IMR-90 (cell line): ENCODE measurements at places on chromosomes 6 and 20. TPM values are rescaled to one million over a fixed set of nuclear protein-coding genes. Genes with fewer than 3 reads are reported as not detected.

Gene ARG1
- total RNA-seq, result not detected in 2 replicates

DNA sequence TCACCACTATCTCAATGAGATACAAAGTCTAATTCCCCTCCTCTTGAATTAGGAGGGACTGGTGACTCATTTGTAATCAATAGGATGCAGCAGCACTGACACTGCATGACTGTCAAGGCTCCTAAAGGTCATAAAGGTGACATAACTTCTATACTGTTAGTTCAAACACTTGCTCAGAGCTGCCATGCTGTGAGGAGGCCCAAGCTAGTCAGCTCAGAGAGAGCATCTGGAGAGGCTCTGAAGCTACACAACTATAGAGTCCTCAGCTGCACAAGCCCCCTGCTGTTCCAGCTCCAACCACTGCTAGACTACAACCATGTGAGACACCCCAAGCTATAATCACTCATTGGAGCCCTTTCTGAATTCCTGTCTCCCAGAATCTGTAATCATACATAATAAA lies 17.0 kb upstream of the HEY2 start:
- H3K4me1 ChIP-seq, result no peaks in the 10 kb centered on the region
- H3K4me3 ChIP-seq, result no peak overlapping the region
- DNase-seq, result no peak
- peaks cover 10% of the 10 kb centered on the region for H3K27me3 ChIP-seq
- no peak overlapping the region for H3K27ac ChIP-seq

DNA sequence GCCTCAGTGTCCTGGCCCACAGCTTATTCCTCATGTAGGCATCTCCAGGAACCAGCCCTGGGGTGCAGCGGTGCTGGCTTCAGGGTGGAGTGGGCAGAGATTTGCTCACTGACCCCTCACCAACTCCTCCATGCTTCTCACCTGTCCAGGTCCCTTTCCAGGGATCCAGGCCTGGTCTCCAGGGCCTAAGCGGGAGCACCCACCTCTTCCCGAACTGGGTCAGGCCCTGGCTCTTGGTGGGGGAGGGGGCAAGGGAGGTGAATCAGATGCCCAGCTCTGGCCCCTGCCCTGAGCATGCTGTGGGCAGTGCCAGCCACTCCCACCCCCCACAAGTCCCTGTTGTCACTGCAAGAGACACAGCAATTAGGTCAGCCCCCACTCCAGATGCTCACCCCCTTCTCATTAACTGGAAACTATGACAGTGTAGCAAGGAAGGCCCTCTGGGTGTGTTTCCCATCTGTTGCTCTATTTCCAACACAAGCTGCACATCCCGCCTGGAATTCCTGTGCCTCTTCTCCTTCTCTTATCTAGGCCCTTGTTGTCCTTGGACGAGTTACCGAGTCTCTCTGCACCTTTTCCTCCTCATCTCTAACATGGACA lies 37.0 kb downstream of the MDFI start:
- no peaks in the 10 kb centered on the region for H3K36me3 ChIP-seq
- H3K27ac ChIP-seq, result no peak overlapping the region
- no peaks in the 10 kb centered on the region for H3K4me1 ChIP-seq
- no peak for DNase-seq
- H3K4me3 ChIP-seq, result no peak overlapping the region

Gene TDRD6
- total RNA-seq, result not detected in 2 replicates

Gene BICRAL
- total RNA-seq, result 4.7 and 6.1 TPM in 2 replicates

Gene C20orf144
- under 0.01 TPM in 2 replicates for total RNA-seq

DNA sequence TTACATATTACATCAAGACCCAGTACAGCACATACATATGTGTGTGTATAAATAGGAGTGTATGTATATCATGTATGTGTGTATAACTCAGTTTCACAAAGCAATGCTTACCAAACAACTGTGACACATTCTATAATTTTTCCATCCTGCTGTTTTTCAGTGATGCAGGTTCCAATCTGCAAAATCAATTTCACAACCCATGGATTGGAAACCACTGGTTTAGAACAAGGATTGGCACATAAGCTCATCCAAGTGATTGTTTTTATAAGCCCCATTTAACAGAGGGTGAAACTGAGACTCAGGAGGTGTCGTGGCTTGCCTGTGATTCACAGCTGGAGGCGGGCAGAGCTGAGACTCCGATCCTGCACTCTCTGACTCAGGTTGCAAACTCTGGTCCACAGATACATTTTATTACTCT lies 158.2 kb downstream of the ZMYND8 start:
- H3K36me3 ChIP-seq, result no peaks in the 10 kb centered on the region
- no peak overlapping the region for H3K4me3 ChIP-seq
- H3K4me1 ChIP-seq, result peaks cover 3% of the 10 kb centered on the region; the same call in 1 of the 2 replicates
- DNase-seq, result peak; percentile 34
- H3K27me3 ChIP-seq, result no peaks in the 10 kb centered on the region
- H3K27ac ChIP-seq, result no peak overlapping the region

GRCh38 chr20:59822291-59823029 lies 111.0 kb downstream of the SYCP2 start:
- no peaks in the 10 kb centered on the region for H3K4me1 ChIP-seq
- DNase-seq, result no peak
- no peaks in the 10 kb centered on the region for H3K27me3 ChIP-seq
- H3K27ac ChIP-seq, result no peak overlapping the region
- no peak overlapping the region for H3K4me3 ChIP-seq

DNA sequence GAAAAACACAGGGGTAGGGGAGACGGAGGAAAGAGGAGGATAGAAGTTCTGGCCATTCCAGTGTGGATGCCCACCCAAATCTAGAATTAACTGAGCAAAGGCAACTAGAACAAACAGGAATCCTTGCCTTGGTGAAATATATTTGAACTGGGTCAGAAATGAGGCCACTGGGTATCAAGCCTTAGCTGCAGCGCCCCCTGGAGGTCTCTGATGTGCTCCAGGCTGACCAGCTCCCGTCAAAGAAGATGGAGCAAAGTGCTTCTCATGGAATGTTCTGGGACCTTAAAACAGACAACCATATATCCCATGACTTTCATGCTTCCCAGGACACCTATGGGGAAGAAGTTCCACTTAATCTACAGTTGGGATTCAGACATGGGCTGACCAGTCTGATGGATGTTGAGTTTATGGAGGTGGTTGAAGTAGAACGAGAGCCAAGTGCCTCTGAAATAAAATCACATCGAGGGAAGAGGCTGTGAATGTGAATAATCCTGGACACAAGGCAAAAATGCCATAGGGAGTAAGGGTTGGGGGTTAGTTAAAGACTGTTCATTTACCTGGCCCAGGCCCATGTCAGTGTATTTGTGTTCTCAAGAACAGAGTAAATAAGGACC lies 50.4 kb downstream of the HLA-DPB1 start:
- DNase-seq, result peak; percentile 12
- no peak overlapping the region for H3K4me3 ChIP-seq
- no peaks in the 10 kb centered on the region for H3K36me3 ChIP-seq
- H3K27me3 ChIP-seq, result peaks cover 41% of the 10 kb centered on the region

- H3K4me3 ChIP-seq, result no peak overlapping the region
- no peaks in the 10 kb centered on the region for H3K4me1 ChIP-seq
- no peak overlapping the region for H3K27ac ChIP-seq
- no peak for DNase-seq
- no peaks in the 10 kb centered on the region for H3K36me3 ChIP-seq
Measured at GRCh38 chr6:168414336-168415097, 26.5 kb upstream of the SMOC2 start.

Gene RBBP8NL
- not detected in 2 replicates for total RNA-seq

Gene SLC17A5
- 27.2 and 37.5 TPM in 2 replicates for total RNA-seq

GRCh38 chr20:6533351-6533750 lies 234.1 kb upstream of the BMP2 start:
- peak overlapping the region; percentile 51 for H3K4me3 ChIP-seq
- H3K27ac ChIP-seq, result peak overlapping the region; percentile 90; the same call in 1 of the 2 replicates

Gene STX11
- total RNA-seq, result 0.54 and 0.56 TPM in 2 replicates

Gene FBXL4
- 16.1 and 17.6 TPM in 2 replicates for total RNA-seq

Gene SEL1L2
- not detected in 2 replicates for total RNA-seq

DNA sequence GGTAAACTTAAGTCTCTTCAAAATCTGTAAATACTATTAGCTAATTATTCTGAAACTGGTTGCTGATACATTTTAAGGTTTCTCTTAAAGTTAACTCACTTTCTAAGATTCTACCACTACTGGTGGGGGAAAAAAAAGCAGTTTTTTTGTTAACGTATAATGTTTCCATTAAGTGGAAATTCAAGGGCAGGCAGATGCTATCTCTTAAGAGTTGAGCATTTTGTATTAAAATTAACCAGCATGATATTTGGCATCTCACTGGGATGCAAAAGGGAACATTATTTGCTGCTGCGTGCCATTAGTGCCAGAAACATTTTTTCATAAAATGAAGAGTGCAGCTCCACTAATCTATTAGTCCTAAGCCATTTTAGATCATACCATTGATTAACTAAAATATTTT lies 246.2 kb downstream of the PRKN start:
- no peak overlapping the region for H3K27ac ChIP-seq
- no peak overlapping the region for H3K4me3 ChIP-seq
- H3K27me3 ChIP-seq, result no peaks in the 10 kb centered on the region
- H3K36me3 ChIP-seq, result no peaks in the 10 kb centered on the region
- no peak for DNase-seq

DNA sequence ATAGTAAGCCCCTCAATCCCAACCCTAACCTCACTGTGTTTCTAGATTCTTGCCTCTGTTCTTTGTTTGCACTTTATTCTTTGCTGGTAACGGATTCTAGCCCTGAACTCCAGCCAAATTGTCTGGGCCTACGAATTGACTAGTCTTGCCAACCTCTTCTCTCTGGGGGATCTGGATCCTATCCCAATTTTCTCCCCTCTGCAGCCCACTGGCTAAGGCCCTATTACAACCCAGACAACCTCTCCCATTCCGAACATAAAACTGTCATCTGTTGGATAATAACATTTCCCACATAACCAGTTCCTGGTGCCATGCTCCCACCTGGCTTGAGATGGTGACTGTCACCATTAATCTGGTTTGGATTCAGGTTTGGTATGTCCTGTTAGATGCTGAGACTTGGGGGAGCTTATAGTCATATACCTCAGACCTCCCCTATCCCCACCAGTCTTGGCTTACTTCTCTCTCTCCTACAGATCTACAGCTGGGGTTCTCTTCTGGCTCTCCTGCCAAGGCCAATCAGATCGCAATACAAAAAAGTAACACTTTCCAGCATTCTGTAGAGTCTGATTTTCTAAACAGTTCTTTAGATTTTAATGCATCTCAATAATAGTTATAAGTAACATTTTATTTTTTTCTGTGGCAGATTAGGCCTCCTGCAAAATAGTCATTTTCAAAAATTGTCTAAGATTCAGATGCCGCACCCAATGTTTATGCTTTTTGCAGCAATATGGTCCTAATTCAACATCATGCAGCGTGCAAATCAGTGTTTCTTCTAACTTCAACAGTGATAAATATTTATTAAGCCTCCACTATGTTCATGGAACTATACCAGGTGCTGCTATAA lies 29.8 kb upstream of the AHI1 start:
- H3K36me3 ChIP-seq, result no peaks in the 10 kb centered on the region
- DNase-seq, result no peak
- no peak overlapping the region for H3K27ac ChIP-seq
- peaks cover 3% of the 10 kb centered on the region; the same call in 1 of the 2 replicates for H3K4me1 ChIP-seq
- H3K27me3 ChIP-seq, result no peaks in the 10 kb centered on the region

DNA sequence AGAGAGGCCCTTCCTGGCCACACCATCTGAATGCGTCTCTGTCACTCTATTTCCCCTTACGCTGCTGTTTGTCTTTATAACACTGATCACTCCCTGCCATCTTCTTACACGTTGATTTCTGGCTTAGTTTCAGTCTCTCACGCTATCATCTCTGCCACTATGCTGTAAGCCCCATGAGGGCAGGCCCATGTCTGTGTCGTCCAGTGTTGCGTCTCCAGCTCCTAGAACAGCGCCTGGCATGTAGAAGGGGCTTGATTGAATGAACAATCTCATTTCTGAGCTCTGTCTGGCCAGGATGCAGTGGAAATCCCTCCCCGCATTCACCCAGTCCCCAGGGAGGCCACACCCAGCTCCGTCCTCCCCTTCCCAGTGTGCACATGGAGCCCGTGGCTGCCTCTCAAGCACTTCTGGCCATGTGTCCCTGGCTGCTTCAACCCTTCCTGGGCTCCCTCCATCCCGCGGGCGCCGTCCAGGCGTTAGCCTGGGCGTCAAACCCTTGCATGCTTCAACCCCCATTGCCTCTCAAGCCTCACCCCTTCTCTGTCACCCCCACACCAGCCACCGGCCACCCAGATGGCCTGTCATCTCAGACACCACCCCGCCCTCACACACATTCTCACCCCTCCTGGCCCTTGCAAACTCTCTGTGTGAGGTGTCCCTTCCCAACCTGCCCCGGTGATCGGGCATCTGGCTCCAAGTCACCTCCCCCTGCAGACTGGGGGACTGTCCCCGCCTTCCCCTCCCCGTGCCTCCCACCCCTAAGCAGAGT lies 71.1 kb downstream of the SRC start:
- no peak for DNase-seq
- no peaks in the 10 kb centered on the region; the same call in 1 of the 2 replicates for H3K4me1 ChIP-seq
- no peak overlapping the region for H3K27ac ChIP-seq

DNA sequence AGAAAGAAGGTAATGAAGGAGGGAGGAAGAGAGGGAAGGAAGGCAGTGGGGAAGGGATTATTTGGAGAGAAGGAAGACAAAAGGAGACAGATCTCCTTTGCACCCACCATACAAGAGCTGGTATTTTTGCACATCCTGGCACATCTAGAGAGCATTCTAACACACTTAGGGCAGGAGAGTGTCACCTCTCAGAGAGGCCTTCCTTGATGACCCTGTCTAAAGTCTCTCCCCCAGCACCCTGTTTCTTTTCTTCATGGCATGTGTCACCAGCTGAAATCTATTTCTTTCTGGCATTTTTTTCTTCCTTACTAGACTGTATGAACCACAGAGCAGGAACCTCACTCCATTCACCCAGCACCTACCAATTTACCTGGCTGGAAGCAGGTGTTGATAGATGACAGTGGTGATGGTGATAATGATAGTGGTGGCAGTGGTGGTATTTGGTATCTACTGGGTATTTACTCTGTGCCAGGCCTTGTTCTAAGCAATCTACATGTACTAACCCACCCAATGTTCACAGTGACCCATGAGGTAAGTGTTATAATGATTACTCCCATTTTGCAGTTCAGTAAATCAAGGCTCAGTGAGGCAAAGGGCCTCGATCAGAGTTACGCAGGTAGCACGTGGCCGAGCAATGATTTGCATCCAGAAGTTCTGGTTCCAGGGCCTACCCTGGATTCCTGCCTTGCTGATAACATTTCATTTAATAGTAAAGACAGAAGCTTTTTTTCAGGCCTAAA lies 131.8 kb downstream of the NFATC2 start:
- no peaks in the 10 kb centered on the region for H3K36me3 ChIP-seq
- H3K4me3 ChIP-seq, result no peak overlapping the region
- no peaks in the 10 kb centered on the region for H3K27me3 ChIP-seq

Gene ARFGEF3
- total RNA-seq, result under 0.01 TPM in 2 replicates

GRCh38 chr6:122494665-122495272 lies 23.2 kb upstream of the SERINC1 start:
- DNase-seq, result no peak
- H3K27ac ChIP-seq, result no peak overlapping the region
- H3K27me3 ChIP-seq, result no peaks in the 10 kb centered on the region
- H3K4me1 ChIP-seq, result no peaks in the 10 kb centered on the region; the same call in 1 of the 2 replicates
- no peak overlapping the region for H3K4me3 ChIP-seq

Gene RALY
- total RNA-seq, result 45.8 and 46.2 TPM in 2 replicates

GRCh38 chr20:34334654-34335407 lies 28.2 kb upstream of the ITCH start:
- no peaks in the 10 kb centered on the region for H3K27me3 ChIP-seq
- no peak overlapping the region for H3K27ac ChIP-seq
- DNase-seq, result no peak
- no peaks in the 10 kb centered on the region for H3K36me3 ChIP-seq
- H3K4me3 ChIP-seq, result no peak overlapping the region

- H3K4me3 ChIP-seq, result no peak overlapping the region
- DNase-seq, result no peak
- H3K27me3 ChIP-seq, result no peaks in the 10 kb centered on the region
- H3K27ac ChIP-seq, result no peak overlapping the region
Measured at GRCh38 chr6:132089173-132089572, 138.0 kb upstream of the CCN2 start.
